ENCODE measurements at places on chromosomes 11 and 22. TPM values are rescaled to one million over a fixed set of nuclear protein-coding genes. Genes with fewer than 3 reads are reported as not detected.
A peak's percentile ranks its signal among the peaks of the same experiment; 100 is the strongest.

DNA sequence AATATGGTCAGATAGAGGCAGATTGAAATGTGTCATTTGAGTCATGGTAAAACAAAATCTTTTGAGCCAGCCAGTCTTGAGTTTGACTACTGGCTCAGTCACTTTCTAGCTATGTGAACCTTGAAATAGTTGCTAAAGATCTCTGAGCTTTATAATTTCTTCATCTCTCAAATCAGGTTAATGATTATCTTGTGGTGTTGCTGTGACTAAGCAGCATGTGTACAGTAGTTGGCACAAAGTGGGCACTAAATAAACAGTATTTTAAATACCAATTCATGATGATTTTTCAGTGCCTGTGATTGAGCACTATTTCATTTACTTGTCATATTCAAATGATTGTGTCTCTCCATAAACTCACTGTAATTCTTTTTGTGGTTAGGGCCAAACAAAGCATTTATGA is 70.8 kb downstream of the RAB38 start:
- H3K27ac ChIP-seq, result no peak overlapping the region
- H3K36me3 ChIP-seq, result no peaks in the 10 kb centered on the region
- H3K27me3 ChIP-seq, result no peaks in the 10 kb centered on the region
- no peak overlapping the region for H3K4me3 ChIP-seq

GRCh38 chr11:74493791-74494630 is 487 bp upstream of the LIPT2 start:
- no peaks in the 10 kb centered on the region for H3K27me3 ChIP-seq
- H3K4me3 ChIP-seq, result peak overlapping the region; percentile 85

DNA sequence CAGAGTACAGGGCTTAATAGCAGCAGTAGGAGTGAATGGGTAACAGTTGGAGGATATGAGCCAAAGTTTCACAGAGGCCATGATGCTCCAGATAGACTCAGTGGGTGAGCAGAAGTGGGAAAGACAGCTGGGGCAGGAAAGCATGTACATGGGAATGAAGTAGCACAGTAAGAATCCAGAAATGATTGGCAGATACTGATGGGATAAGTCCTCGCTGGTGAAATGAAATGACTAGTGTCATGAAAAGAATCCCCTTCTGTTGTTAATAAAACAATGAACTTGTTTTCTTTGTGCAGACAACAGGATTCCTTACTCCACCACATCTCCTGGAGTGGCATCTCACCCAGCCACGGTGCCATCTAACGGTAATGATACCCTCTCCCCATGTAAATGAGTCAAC is 17.4 kb upstream of the PANX1 start:
- peaks cover 3% of the 10 kb centered on the region for H3K27me3 ChIP-seq
- no peak overlapping the region for H3K27ac ChIP-seq
- no peaks in the 10 kb centered on the region for H3K36me3 ChIP-seq
- H3K4me3 ChIP-seq, result no peak overlapping the region
- DNase-seq, result no peak

The SOX10 gene
- total RNA-seq, result not detected

The UBQLNL gene
- total RNA-seq, result 0.29 TPM

The TMEM86A gene
- total RNA-seq, result 0.10 TPM

The SLC15A3 gene
- total RNA-seq, result 76.4 TPM

The C11orf87 gene
- not detected for total RNA-seq

The C22orf15 gene
- total RNA-seq, result 0.37 TPM

The ASPHD2 gene
- total RNA-seq, result 15.5 TPM
